ENCODE measurements at places on chromosomes 7 and 10.

GRCh38 chr10:2014541-2014940 is 277.2 kb upstream of the ADARB2 start:
- no peak for DNase-seq

DNA sequence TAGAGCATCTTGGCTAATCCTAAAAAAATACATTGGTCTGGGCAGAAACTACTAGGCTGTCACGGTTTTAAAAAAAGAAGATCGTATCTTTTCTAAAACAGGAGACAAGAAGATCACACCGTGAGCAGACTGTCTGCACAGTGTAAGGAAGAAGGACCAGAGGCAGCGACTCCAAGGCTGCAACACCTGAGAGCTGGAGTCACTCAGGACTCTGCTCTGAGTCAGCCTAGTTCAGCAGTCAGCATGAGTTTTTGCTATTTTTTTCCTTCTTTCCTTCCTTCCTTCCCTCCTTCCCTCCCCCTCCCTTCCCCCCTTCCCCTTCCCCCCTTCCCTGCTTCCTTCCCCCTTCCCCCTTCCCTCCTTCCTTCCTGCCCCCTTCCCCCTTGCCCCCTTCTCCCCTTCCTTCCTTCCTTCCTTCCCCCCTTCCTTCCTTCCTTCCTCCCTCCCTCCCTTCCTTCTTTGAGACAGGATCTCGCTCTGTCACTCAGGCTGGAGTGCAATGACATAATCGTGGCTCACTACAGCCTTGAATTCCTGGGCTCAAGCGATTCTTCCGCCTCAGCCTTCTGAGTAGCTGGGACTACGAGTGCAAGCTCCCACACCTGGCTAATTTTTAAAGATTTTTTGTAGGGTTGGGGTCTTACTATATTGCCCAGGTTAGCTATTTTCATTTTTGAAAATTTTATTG is 24.4 kb downstream of the BAG3 start:
- no peak for DNase-seq

- no peak for DNase-seq
Measured at GRCh38 chr10:98301664-98302319, 33.8 kb upstream of the LOXL4 start.

DNA sequence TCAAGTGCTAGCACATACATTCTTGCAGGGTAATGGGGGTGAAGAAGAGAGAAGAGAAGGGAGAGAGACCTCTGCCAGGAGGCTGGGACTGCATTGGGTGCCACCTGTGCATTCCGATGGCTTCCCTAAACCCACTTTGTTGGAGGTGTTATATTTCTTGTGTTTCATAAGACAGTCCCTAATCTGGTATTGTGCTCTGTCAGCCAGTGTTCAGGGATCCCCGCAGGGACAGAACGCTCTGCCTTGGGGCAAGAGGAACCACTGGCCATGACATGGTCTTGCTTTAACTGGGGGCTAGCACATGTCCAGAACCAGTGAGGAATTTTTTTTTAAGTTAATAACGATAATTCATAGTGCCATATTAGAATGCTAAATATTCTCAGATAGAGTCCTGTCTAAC is 365.2 kb upstream of the GALNT17 start:
- DNase-seq, result no peak

DNA sequence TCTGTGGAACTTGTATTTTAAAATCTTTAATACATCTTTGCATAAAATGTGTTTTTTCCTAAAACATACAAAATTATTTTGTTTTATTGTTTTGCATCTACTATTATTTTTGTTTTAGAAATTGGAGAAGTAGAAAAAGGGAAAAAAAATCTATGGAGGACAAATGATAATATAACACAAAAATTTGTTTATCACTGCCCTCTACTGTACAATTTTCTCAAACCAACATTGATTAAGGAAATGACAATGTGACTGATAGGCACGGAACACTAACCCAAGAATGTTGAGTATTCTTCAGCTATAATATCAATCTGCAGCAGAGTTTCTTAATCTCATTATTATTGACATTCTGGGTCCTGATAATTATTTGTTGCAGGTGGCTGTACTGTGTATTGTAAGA is 9.5 kb upstream of the ING3 start:
- DNase-seq, result no peak

DNA sequence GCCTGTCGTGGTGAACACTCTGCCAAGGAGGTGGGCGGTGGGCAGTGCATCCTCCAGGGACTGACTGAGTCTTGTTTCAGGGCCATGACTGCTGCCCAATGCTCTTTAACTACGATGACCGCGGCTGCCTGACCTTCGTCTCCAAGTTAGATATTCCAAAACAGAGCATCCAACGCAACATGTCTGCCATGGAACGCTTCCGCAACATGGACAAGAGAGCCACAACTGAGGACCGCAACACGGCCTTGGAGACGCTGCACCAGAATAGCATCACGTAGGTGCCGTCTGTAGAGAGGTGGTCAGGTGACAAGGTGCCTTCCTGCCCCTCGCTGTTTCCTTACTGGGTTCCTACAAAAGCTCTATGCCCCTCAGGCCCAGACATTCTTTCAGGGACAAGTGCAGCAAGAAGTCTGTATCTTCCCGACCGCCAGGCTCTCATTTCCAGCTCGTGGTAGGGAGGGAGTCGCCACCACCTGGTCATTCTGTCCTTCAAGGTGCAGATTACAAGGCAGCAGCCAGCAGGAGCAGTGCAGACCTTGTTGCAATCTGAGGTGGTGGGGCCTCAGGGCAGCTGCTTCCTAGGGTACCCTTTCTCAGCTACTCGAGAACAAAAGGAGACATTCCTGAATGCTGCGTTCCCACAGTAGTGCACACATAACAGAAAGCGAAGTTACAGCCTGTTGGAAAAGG is 14.9 kb upstream of the ARPC1B start:
- DNase-seq, result no peak

DNA sequence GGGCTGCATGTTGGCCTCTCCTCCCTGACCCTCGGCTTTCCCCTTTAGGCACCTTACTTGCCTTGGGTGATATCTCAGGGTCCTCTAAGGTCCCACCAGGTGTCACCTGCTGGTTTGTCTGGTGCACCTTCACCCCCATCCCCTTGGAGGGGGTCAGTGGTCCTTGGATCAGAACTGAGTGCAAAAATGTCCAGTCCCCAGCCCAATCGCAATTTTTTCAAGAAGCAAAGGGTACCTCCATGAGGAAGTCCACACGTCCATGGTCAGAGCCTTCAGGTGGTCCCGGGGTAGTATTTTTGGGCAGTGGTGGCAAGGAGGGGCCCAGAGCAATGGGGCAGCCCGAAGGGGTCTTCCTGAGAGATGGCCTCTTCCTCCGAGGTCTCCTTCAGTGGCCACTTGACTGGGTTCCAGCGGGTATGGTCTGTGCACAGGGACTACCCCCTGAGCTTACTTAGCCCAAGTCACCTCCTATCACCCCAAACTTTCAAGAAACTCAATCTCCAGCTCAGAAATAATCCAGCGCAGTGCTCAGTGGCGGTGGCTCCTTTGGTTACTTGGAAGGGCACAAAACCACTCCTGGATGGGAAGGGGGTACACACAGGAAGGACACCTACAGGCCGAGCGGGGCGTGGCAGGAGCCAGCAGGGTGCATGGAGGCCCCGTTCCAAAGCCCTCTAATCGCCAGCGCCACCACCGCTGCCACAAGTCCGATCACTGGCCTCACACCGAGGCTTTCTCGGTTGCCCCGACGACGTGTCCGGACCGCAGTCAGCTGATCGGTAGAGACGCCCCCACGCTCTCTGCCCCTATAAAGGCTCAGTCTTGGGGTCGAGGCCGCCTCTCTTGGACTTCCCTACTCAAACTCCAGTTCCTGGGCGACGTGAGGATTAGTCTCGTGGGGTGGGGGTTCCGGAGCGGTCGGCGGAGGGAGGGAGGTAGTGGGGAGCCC is 4.5 kb downstream of the SAP25 start:
- no peak for DNase-seq

- no peak for DNase-seq
Measured at GRCh38 chr10:123842692-123843385, 48.8 kb downstream of the CPXM2 start.

GRCh38 chr10:17585016-17585415 is 32.2 kb downstream of the HACD1 start:
- no peak for DNase-seq

- peak; percentile 46 for DNase-seq
Measured at GRCh38 chr10:131885391-131886165, 15.2 kb upstream of the PPP2R2D start.

- DNase-seq, result no peak
Measured at GRCh38 chr10:30820261-30820991, 190.9 kb upstream of the LYZL2 start.

- no peak for DNase-seq
Measured at GRCh38 chr10:129396021-129396722, 70.9 kb upstream of the MGMT start.

GRCh38 chr7:50687096-50687495 is 95.6 kb downstream of the GRB10 start:
- no peak for DNase-seq

GRCh38 chr7:132249256-132249971 is 326.9 kb downstream of the PLXNA4 start:
- no peak for DNase-seq

All from stimulated activated CD4-positive, alpha-beta T cell treated with anti-CD3 and anti-CD28 coated beads, TNF-alpha, amount 100 ng/mL, for 1 hour (primary cell).